ENCODE measurements at places on chromosomes 2 and 18.

DNA sequence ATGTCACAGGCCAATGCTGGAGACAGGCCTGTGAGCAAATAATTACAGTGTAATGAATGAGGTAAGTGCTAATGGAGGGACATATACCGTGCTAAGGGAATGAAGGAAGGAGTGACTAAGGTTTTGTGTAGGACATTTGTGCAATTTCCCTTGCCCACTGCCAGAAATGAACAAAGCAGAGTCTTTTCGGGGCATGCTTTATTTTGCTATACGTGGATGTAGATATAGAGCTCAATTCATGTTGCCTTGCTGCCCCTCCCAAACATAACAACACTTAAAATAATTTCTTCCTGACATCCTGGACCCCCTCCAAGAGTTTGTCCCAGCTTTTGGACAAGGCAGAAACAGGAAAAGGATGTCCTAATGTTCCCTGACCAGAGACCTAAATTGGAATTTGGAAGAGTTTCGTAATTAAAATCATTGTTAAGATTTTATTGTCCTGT, 23.7 kb upstream of the CD28 start:
- DNase-seq, result no peak

DNA sequence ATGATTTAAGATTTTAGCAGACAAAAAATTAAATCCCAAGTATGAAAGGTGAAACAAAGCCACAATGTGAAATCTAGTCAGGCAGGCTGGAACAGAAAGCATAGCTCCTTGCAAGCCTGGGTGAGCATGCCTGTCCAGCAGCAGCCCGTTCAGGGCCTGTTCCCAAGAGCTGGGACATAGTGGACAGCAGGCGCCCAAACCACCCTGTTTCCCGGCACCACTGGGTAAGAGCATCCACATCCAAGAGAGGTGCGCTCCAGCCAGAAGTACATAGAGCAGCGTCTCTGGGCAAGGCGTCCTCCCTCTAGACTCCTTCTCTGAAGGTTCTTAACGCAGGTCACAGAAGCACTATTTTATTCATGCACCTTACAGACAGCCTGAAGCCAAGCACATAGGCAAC, 80.8 kb downstream of the DNER start:
- DNase-seq, result no peak

DNA sequence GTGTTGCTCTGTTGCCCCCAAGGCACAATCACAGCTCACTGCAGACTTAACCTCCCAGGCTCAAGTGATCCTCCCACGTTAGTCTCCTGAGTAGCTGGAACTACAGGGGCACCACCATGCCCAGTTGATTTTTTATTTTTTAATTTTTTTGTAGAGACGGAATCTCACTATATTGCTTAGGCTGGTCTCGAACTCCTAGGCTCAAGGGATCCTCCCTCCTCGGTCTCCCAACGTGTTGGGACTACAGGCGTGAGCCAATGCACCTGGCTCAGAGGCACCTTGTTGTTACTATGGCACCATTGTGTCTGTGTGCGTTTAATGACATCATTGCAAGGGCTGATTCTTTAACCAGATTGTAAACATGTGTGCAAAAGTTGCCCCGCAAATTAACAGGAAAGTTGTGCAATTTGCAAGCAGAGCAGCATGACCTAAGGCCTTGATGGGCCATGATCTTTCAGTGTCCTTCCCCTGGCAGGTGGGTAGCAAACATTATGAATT, 22.6 kb downstream of the TCF23 start:
- no peak for DNase-seq

DNA sequence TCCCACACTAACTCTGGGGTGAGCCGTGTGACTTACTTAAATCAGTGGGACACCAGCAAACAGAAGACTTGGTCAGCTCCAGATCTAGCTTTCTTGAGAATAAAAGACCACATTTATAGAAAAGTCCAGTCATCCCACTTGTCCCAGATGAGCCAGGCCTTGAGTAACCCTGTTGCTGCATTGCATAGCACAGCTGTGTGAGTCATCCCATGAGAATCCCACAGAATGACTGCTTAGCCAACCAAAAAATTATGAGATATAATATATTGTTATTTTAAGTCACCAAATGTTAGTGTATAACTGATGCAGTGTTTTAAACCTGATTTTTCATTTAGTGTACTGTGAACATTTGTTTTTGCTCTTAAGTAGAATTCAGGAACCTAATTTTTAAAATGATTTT, 94.2 kb upstream of the FSHR start:
- no peak for DNase-seq

- DNase-seq, result no peak
Measured at GRCh38 chr18:10563886-10564285, 38.1 kb downstream of the NAPG start.

GRCh38 chr2:176495826-176496225, 226.6 kb downstream of the MTX2 start:
- no peak for DNase-seq

DNA sequence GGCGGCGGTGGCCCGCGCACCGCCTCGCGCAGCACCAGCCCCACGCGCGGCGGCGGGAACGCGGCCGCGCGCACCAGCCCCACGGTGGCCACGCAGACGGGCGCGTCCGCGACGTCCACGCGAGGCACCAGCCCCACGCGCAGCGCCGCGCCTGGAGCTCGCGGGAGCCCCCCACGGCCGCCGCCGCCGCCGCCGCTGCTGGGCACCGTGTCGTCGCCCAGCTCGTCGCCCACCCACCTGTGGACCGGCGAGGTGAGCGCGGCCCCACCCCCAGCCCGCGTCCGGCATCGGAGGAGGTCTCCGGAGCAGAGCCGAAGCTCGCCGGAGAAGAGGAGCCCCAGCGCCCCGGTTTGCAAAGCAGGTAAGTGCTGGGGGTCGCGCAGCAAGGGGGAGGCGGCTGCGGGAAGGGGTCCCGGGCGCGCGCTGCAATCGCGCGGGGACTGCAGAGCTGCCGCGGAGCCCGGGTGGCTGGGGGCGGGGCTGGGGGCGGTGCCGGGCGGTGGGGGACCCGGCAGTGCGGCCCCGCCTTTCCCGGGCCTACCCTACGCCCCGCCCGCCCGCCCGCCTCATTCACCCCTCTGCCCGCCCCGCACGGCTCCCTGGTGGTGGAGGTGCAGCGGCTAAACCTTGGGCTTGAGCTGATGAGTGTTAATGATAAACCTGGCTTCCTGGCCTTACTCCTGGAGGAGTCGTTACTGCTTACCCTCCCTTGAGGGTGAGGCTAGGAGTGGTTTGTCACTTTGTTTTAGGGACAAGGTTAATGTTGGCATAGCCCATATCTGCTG, 851 bp downstream of the FAM117B start:
- peak; percentile 38 for DNase-seq

GRCh38 chr2:9909106-9909505, 42.4 kb upstream of the GRHL1 start:
- DNase-seq, result no peak

GRCh38 chr2:11907190-11907589, 160.8 kb downstream of the LPIN1 start:
- no peak for DNase-seq

DNA sequence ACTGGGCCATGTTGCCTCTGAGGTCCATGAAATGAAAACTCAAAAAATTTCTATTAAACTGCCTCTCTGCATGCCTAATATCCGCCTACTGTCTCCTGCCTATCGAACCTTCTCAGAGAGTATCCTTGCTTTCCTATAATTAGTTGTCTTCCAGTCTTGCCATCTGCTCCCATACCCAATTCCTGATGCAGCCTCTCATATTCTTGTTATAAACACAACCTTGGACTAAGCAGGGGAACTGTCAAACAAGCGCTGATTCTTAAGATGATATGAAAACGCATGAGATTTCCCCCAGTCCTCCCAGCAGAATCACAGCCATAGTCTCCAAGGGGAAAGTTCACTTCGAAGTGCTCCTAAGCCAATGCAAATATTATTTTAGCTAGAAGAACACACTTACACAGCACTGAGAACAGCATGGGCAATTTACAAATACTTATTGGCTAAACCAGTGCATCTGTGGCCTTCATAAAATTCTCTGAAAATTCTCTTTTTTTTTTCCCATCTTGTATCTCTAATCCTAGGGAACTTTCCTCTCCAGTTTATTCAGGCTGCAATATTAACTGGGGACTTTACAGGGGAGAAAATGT, 471.6 kb downstream of the MBD2 start:
- no peak for DNase-seq

GRCh38 chr2:7919510-7919909, 762.3 kb upstream of the ID2 start:
- DNase-seq, result no peak

GRCh38 chr2:57602733-57603132, 443.9 kb upstream of the VRK2 start:
- no peak for DNase-seq

- DNase-seq, result no peak
Measured at GRCh38 chr2:74538881-74539339, 9.2 kb downstream of the HTRA2 start.

GRCh38 chr2:154161286-154161685, 289.6 kb downstream of the GALNT13 start:
- DNase-seq, result no peak

GRCh38 chr2:131673400-131674173, 145.9 kb downstream of the CCDC74A start:
- no peak for DNase-seq

DNA sequence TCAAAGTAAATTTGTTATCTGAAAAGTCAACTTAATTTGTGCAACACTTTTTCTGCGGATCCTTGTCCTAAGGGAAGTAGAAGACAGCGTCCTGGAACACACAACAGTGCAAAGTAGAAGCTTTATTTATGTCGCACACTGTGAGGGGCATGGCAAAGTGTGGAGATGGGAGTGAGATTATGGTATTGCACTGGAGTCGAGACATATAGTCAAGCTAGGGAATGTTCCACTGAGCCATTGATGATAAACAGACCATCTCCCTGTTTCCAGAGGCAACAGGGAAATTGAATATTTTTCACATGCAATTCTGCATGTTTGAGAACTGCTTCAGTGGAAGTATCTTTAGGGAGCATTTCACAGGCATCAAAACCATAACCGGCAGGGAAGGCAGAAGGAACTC, 46.2 kb downstream of the LRRTM1 start:
- no peak for DNase-seq

DNA sequence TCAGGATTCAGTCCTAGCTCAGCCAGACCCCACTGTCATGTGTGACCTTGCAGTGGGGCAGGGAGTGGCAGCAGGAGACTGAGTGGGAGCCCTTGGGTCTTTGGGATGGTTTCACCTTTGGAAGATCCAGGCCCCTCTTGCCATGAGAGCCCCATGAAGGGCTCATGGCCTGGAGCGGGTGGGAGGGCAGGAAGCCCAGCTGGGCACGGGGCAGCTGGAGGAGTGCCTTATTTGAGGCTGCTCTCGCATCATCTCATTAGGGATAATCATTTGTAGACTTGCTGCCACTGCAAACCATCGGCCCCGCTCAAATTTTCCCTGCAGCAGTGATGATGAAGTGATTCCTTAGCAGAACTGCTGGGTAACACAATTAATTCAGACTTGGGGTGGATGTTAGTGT, 73.9 kb downstream of the TGOLN2 start:
- no peak for DNase-seq

- no peak for DNase-seq
Measured at GRCh38 chr2:181008407-181008806, 28.0 kb downstream of the UBE2E3 start.

DNA sequence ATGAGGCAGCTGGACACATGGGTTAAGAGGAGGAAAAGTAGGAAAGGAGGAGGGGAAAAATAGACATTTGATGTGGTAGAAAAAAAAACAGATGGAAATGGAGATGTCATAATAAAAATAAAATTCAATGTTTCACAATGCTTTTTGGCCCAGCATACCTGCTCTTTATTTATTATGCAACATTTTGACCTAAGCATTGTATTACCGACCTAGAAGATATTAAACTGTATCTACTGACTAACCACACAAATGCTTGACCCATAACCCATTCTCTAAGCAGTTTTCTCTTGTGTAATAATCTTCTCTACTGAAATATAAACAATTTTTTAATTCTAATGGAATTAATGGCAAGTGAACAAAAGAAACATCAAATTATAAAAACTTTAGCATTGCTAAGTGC, 362.3 kb downstream of the FBXO15 start:
- no peak for DNase-seq

DNA sequence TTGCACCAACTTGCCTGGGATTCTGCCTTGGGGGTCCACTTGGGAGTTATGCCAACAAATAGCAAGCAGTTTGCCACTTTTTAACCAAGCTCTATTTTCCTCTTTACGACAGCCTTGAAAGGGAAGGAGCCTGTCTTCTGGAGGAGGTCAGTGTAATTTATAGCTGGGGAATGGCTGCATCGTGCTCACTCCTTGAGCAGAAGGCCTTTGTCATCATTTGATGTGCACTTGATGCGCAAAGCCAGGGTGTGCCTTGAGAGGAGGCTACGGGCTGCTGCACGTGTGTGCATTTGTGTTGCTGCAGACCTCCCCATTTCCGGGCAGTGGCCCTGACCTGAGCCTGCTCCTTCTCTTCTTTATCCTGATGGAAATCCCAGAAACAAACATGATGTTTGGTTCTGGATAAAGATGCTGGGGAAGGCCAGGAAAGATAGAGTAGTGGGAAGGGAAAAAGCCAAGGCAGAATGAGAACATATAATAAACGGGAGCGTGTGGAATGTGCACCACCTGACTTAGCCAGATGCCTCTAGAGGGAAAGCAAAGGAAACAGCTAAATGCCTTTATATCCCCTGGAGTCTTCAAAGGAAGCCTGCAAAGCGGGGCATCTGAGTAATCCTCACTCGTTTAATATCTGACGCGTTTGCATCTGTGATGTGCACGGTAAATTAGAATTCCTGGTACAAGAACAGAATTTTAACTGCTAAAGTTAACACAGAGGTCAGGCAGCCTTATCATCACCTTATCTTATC, 68.3 kb upstream of the ZNF521 start:
- no peak for DNase-seq

DNA sequence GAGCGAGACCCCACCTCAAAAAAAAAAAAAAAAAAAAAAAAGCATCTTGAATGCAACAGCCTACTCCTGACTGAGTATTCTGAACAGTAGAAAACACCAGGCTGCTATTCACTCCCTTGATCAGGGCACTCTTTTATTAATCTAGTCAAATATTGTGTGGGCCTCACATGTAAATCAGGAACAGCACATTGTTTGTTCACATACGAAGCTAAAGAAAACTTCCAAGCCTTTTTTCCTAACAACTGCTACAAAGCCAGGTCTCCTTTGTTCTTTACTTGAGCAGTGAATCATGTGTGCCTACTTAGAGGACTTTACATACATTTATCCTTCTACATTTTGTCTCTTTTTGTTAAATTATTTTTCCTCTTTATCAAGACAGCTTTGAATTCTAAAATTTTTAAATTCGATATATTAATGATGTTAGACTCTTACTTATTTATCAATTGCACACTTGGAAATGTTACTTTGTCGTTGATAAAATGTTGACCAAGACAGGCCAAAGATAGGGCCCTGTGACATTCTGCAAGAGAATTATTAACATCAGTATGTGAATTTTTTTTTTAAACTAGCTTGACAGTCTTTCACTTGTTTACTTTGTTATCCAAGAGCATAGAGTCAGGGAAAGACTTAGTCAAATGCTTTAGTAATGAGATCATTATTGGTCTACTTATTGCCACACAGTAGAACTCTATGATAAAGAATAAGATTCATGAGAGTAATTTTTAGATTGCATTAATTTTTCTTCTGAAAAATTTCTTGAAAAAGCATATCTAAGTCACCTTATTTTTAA, 13.2 kb downstream of the SPATS2L start:
- DNase-seq, result no peak

GRCh38 chr2:151174127-151174526, 87.5 kb downstream of the RBM43 start:
- no peak for DNase-seq

GRCh38 chr2:174610243-174610995, 12.8 kb upstream of the WIPF1 start:
- DNase-seq, result no peak

GRCh38 chr2:70574109-70574508, 20.5 kb upstream of the TGFA start:
- no peak for DNase-seq

- no peak for DNase-seq
Measured at GRCh38 chr2:129803871-129804270, 175.6 kb upstream of the RAB6C start.
